ENCODE measurements at places on chromosomes 6 and 20.

- DNase-seq: peak; percentile 32
Measured at GRCh38 chr20:25987073-25987927, 290.6 kb upstream of the ZNF337 start.

GRCh38 chr6:99353126-99353525 is 3.7 kb upstream of the FAXC start:
- DNase-seq: no peak

GRCh38 chr6:87407561-87407900 is 241 bp upstream of the CFAP206 start:
- no peak for DNase-seq

GRCh38 chr6:82980086-82980485 is 85.6 kb downstream of the UBE3D start:
- no peak for DNase-seq

DNA sequence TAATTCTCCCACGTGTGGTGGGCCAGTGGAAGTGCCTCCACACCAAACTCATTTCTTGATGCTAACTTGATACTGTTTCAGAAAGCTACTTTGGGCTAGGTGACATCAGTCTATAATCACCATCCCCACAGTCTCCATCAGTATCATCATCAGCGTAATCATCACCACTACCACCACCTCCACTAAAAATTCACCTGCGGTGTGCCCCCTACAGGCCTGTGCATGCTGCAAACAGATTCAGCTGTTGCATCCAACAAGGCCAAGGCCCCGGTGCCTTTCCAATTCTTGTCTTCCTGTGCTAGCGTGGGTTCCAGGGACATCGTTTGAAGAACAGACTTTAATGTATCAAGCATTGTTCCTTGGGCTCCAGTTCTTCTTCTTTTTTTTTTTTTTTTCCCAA is 201.3 kb upstream of the EXOC2 start:
- DNase-seq: no peak

- DNase-seq: no peak
Measured at GRCh38 chr6:7532232-7532631, 9.2 kb upstream of the DSP start.

- DNase-seq: no peak
Measured at GRCh38 chr6:133969921-133970295, 16.9 kb downstream of the TBPL1 start.

DNA sequence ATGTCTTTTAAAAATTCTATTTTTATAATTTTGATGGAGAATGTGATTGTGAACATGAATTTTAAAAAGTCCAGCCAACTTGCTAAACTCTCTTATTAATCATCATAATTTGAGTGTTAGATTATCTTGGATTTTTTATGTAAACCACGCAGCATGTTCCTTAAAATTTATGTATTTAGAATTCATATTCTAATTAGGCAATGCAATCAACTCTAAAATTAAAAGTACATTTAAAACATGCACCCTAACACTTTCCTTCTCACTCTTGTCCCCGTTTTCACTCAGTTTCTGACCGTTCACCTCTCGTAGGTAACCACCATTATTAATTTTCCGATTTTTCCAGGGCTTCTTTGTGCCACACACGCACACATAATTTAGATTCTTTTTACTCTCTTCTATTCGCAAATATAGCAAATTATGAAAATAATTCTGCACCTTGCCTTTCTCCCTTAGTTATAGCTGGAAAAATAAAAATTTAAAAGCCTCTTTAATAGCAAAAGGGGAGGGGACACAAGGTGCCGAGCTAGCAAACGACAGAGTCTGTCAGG is 329 bp upstream of the ZKSCAN3 start:
- DNase-seq: no peak

DNA sequence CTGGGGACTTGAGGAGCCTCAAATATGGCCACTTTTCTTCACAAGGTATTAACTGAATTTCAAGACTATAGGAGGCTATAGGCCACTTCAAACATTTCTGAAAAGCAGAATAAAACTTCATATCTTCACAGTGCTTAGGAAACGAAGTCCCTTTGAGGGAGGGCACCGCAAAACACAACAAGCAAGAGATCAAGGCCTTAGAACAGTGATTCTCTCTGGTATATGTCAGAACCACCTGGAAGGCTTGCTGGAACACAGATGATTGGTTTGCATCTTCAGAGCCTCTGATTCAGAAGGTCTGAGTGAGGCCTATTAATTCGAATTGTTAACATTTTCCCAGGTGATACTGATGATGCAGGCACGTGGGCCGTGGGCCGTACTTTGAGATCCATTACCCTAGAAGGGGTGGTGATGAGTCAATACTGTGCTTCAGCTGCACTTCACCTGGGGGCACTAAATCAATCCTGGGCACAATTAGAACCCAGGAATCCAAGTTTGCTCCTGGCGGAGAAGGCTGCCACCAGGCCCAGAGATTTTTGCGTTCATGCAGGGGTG is 10.7 kb downstream of the SUN5 start:
- no peak for DNase-seq

GRCh38 chr6:41028561-41029412 is 10.2 kb downstream of the UNC5CL start:
- DNase-seq: no peak

GRCh38 chr20:32437391-32438074 is 79.4 kb downstream of the ASXL1 start:
- DNase-seq: no peak

All from activated naive CD8-positive, alpha-beta T cell treated with anti-CD3 and anti-CD28 coated beads, Interleukin-2, amount 50 U/mL, for 16 hours (primary cell).